ENCODE measurements at places on chromosomes 3 and 15.

GRCh38 chr3:196639483-196640296 is at the start of gene NRROS:
Gene NRROS (plus strand): TSS chr3:196639694. CDS start chr3:196654540, 14,846 bp downstream.
- DNase-seq = no peak

GRCh38 chr15:43513550-43513949 is 3.9 kb upstream of the MAP1A start:
- peak; percentile 18 for DNase-seq

GRCh38 chr3:65732051-65732935 is 306.4 kb downstream of the MAGI1 start:
- peak; percentile 69 for DNase-seq

DNA sequence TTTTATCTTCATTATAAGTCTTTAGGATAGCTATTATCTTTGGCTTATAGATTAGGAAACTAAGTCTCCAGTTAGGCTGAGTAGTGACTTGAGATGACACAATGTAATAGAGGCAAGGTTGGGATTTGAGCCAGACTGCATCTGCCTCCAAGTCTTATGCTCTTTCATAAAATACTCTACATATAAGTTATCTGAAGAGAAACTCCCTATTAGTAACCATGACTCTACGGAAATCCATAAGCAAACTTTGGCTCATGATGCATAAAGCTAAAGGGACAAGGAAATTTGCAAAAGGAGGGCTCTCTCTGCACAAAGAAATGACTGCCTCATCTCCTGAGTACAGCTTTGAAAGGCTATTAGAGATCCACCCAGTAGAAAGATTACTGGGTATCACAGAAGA is 77.6 kb upstream of the FRMD4B start:
- DNase-seq = no peak

GRCh38 chr3:164476631-164477030 is 601.7 kb downstream of the SI start:
- no peak for DNase-seq

GRCh38 chr3:197522183-197522715 is 33.5 kb downstream of the BDH1 start:
- no peak for DNase-seq

DNA sequence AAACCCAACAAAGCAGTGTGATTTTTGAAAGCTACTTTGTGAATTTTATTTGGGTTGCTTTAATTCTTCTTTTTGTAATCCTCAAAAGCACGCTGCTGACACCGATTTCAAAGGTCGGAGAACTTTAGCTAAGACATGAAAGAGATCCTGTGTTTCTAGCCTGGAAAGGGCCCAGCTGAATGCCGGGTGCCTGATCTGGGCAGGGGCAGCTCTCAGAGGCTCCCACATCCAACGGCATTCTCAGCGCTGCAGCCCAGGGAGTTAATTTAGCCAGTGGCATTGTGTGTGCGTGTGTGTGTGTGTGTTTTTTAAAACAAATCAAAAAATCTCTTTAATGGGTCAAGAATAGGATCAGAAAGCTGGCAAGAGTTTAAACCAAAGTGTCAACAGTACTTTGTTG is 6.6 kb downstream of the RBP1 start:
- no peak for DNase-seq

- no peak for DNase-seq
Observed at GRCh38 chr3:155906900-155907299, 36.5 kb downstream of the GMPS start.

DNA sequence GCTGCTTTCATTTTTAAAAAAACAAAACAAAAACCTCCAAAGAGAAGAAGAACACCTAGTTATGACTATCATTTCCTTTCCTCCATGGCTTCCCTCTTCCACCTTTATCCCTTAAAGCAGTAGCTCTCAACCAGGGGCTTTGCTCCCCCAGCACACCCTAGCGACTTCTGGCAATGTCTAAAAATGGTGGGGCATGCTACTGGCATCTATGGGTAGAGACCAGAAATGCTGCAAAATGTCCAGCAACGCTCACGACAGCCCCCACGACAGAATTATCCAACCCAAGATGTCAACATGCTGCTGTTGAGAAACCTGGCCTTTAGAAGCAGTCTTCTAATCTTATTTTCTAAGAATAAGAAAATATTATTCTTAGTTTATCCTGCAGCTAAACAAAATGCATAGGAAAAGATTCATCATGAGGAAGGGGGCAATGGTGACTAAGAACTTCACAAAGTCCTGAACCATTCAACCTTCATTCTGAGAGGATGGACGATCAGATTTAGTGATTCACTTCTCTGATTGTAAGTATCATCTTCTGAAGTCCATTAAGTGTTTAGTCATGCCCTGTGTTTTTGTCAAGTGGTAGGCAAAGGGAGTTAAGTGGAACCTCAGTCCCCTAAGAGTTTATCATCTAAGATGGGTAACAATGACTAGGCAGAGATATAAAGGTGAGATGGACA is 81.7 kb downstream of the CCNL1 start:
- peak; percentile 32 for DNase-seq

- no peak for DNase-seq
Observed at GRCh38 chr3:140974900-140975299, 33.3 kb downstream of the SLC25A36 start.

DNA sequence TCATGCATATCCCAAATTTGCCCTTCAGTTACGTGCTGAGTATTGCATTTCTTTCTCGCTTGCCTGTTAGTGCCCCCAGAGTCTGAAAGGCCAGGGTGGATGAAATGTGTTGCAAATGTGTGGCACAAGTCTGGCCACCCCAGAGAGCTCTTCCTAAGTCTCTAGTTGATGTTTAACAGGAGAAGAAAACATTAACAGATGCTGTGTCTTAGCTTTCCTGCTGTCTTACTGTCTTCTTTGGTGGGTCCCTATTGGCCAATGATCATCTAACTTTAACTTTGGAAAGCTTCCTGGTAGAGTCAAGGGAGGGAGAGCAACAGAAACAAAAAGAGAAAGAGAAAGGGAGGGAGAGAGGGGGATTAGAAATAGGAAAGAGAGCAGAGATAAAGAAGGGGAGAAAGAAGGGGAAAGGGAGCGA is 76.7 kb upstream of the P3H2 start:
- DNase-seq = no peak

DNA sequence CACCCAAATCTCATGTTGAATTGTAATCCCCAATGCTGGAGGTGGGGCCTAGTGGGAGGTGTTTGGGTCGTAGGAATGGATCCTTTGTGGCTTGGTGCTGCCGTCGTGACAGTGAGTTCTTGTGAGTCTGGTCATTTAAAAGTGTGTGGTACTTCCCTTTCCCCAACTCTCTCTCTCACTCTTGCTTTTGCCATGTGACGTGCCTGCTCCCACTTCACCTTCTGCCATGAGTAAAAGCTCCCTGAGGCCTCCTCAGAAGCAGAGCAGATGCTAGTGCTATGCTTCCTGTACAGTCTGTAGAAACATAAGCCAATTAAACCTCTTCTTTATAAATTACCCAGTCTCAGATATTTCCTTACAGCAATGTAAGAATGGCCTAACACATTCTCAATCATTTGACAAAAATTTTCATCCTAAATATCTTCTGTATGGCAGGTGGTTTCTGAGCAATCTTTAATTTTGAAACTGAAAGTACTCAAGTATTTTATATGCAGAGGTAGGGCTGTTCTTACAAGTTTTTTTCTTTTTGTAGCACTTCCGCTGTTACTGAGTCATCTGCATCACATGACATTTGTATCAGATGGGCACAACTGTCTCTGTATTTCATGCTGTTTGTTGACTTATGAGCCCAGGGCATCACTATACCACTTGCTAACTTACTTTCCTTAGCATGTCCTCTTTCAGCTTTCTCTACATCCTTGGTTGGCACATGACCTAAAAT is 8.8 kb downstream of the RPL39L start:
- peak; percentile 75 for DNase-seq

- DNase-seq = peak; percentile 55
Observed at GRCh38 chr15:70023769-70024491, 73.8 kb downstream of the TLE3 start.

DNA sequence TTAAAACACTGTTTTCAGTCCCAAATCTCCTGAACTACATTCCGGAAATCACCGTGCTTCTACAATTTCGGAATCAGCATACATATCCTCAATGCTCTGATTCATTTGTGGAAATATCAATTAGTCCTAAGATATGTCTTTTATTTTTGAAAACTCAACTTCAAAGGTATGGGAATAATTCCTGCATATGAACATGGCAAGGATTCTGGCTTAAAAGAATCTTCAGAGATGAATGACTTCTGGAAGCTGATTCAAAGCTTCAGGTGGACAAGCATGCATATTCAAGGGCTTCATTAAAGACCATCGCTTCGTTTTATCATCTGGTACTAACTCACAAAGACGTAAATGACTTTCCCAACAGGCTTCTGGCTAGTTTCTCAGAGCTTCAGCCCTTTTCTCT is 246.0 kb upstream of the LRRN1 start:
- DNase-seq = no peak

DNA sequence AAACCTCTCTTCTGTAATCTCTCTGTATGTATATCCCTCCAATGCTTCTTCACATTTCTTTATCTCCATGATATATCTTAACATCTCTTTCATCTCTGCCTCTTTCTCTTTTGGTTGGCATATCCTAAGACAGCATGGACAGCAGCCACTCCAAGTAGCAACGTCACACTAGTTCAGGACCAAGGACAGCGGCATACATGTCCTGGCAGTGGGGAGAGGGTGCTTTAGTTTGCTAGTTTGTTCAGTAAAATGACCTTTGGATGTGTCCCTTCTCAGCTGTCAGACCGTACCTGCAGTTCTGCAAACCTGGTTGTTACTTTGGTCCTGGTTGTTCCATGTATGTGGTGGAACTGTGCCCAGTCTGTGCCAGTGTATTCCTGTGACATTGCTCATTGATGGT is 225.6 kb upstream of the ROPN1 start:
- DNase-seq = peak; percentile 49

- no peak for DNase-seq
Observed at GRCh38 chr15:88635318-88635717, 3.5 kb upstream of the ISG20 start.

GRCh38 chr3:122377975-122378374 is 5.1 kb downstream of the MIX23 start:
- no peak for DNase-seq

GRCh38 chr3:169116056-169116693 is 547.3 kb downstream of the MECOM start:
- DNase-seq = no peak

GRCh38 chr3:47337656-47338055 is 43.2 kb upstream of the PTPN23 start:
- no peak for DNase-seq

GRCh38 chr3:73601481-73601880 is 23.3 kb downstream of the PDZRN3 start:
- DNase-seq = no peak

DNA sequence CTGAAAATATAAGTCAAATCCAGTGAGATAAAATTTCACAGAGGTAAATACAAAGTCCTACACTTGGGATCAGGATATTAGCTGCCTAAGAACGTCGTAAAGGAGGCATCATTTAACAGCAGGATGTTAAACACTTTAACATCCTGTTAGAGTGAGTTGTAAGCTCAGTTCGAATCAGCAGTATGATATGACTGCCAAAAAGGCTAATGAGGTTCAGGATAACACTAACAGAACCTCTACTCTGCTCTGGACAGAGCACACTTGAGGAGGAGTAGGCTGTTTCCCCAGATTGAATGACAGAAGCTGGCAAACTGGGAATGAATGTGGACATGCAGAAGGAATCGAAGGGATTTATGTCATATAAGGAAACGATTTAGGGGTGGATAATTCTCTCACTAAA is 227.1 kb upstream of the CD96 start:
- DNase-seq = no peak

GRCh38 chr15:49844390-49844789 is 223.5 kb downstream of the DTWD1 start:
- DNase-seq = no peak

DNA sequence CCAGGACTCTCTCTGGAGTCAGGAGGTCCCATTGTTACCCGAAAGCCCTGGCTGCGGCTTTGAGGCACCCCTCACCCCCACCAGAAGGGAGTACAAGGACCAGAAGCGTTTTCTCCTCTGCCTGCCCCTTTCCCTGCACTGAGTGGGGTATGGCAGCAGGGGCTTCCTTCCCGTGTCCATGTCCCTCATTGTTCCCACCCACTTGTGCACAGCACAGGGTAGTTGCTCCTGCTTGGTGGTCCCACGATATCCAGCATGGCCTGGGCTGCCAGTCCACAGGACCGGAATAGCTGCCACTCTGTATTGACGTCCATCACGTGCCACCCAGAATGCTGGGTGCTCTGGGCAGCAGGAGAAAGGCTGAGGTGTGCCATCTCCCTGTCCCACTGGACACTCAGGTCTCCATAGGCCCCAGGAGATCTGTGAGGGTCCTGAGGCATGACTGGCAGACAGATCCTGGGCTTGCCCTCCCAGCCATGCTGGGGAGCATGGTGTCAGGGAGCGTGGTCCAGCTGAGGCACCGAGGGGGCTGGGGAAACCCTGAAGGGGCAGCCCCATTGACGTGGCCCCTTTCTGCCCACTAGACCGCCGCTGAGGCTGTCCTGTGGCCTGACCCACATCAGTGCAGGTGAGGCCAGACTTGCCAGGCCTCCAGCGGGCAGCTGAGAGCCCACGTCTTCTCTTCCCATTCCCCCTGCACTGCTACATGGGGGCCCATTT is 45.3 kb upstream of the SEC22A start:
- DNase-seq = no peak

DNA sequence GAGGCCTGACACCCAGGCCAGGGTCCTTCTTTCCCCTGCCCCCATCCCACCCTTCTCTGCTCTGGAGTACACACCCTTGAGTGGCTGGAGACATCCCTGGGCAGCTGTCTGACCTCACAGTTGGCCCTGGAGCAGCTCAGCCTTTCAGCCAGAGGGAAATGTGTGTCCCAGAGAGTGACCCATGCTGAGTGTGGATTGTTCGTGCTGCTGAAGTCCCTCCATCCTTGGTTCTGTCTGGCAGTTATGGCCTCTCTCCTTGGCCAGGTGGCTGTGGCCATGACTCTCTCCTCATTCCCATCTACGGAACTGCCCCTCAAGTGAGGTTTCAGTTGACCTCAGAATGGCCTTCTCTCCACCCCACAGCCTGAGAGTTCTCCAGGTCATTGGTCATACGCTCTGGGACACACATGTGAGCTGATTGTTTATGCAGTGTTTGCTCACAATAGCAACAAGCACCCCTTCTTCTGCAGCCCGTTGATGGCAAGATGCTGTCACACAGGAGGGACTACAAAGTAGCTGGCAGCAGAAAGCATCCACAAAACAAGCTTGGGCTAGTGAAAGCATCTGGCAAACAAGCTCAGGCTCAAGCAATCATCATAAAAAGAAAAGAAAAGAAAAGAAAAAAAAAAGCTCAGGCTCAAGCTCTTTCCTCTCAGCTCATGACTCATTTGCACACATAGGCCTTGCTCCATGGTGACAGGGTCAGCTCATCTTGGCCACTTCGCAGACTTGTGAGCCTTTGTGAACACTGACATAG is 55.3 kb upstream of the ITGA11 start:
- DNase-seq = peak; percentile 46

DNA sequence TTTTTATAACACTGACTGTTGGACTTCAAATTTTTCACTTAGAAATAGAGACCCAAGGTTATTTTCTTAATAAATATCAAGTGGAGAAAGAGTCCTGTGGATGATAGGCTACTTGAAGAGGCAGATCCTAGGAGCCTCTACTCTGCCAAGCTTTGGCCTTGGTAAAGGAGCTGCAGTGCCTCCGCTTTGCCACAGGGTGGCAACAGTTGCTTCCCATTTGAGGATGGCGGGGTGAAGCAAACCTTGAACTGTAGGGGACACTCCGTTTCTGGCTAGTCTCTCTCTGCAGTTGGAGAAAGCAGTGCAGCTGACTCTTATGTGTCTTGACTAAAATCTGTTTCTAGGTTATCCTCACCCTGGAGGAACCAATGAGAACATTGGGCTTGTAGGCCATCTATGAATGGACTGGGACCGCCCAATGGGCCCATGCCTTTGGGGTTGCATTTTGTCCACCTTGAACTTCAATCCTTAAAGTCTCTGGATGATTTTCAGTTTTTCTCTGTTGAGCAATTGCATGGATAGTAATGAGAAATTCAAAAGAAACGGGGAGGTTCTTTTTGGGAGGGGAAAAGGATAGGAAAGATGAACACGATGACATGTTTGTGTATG is 9.8 kb downstream of the SCG5 start:
- peak; percentile 64 for DNase-seq

Measured in HFFc6 (cell line).